ENCODE measurements at places on chromosomes 13 and 19. TPM values are rescaled to one million over a fixed set of nuclear protein-coding genes. Genes with fewer than 3 reads are reported as not detected.

The ZNF582 gene
- 3.4 TPM for total RNA-seq

DNA sequence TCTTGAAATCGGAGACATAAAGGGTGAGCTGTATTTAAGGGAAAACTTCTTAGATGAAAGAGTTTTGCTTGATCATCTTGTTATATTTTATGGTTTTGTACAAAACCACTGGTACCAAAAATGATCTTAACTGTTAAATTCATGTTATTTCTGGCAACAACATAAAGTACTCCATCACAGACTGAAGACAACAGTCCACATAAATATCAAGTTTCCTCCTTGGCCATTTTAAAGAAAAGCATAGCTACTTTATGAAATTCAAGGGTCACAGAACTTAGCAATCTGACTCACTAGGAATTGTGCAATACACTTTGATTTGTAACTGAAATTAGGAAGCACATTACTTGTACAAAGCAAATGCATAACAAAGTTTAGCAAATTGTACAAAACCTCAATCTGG, 66.3 kb downstream of the TBC1D4 start:
- no peak for DNase-seq

DNA sequence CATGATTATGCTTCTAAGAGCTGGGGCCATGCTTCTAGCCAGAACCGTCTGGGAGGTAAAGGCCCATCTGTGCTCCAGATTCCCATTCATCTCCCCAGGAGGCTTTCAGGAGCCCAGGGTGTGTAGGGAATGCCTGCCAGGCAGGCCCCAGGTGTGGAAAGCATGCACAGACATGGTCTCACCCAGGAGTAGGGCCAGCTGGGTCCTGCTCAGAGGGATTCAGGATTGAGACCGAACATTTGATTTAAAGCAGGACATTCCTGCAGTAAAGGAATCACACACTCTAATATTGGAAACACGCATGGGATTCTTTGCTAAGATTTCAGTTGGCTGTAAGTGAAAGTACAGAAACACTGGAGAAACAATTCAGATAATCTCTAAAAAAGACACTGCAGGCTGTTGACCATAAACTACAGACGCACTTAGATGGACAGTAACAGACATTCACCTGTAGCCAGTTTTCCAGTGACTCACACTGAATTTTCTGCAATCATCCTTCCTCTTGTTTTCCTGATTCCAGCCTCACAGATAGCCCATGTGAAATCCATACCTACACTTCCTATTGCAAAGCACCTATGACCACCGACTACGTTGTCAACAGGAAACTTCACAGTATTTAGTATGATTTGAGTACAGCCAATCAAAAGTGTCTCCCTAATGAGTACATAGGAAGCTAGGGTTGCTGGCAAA, 257.8 kb downstream of the TBC1D4 start:
- peak; percentile 84 for DNase-seq

DNA sequence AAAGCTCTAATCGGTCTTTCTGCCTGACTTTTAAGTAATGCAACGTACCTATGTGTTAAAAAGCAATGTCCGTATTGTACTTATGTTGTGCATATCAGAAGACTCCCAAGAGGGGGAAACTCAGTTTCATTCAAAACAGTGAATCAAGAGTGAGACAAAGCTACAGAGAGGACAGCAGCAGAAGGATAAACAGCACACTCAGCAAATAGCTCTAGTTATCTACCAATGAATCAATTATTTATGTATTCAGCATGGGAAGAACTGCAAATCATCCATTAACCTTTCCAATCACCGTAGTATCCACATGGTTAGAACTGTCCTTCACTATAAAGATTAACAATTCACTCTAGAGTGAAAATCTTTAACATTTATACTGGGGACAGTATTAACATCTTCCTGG, 36.7 kb upstream of the SOHLH2 start:
- no peak for DNase-seq
